Chondrocyte (in vitro differentiated cells): ENCODE measurements at places on chromosomes 3 and 15. TPM values are rescaled to one million over a fixed set of nuclear protein-coding genes. Genes with fewer than 3 reads are reported as not detected.

RTP1 gene
- total RNA-seq = not detected in 3 replicates

CCR8 gene
- total RNA-seq = not detected in 3 replicates

IL17RC gene
- total RNA-seq = 20.8 to 26.4 TPM (median 21.3 TPM) in 3 replicates

DNA sequence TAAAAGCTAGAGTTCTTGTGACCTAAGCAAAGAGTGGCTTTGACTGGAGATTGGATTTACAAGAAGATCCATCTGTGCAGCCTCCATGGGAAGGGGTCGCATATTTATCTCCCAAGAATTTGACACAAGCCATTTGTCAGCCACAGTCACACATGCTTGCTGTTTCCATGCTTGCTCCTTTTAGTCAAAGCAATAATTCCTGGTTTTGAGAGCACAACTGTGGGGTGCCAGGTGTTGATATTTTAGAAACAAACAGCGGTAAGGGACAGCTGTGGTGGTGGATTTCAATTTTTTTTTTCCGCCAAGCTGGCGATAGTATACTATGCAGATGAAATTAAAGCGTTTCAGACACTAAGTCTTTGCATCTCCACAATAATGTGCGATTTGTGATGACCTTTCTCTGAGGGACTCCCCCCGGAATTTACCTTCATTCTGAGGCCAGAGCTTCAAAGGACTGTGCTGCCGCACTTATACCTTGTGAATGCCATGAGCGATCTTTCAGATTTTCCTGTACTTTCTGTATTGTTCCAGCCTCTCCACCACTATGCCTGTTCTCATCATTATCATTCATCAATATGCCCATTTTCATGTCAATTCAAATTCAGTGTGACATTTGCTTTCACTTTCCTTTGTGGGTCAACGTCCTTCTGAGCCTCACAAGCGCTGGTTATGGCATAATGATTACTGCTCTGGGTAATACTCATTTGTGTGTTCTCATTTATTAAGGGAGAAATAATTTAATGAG is 108.2 kb upstream of the KBTBD8 start:
- H3K27ac ChIP-seq = no peak overlapping the region
- no peak overlapping the region for H3K4me3 ChIP-seq
- peaks cover 11% of the 10 kb centered on the region for H3K4me1 ChIP-seq
- H3K27me3 ChIP-seq = peaks cover 17% of the 10 kb centered on the region
- peaks cover 2% of the 10 kb centered on the region for H3K36me3 ChIP-seq
- no peak for DNase-seq

GABRA5 gene
- 0.30 to 0.46 TPM in 2 of 3 replicates, not detected in the other for total RNA-seq
